ENCODE measurements at places on chromosomes 1 and 21.

GRCh38 chr1:166032572-166033371, 134.0 kb downstream of the FAM78B start:
- no peak for DNase-seq

DNA sequence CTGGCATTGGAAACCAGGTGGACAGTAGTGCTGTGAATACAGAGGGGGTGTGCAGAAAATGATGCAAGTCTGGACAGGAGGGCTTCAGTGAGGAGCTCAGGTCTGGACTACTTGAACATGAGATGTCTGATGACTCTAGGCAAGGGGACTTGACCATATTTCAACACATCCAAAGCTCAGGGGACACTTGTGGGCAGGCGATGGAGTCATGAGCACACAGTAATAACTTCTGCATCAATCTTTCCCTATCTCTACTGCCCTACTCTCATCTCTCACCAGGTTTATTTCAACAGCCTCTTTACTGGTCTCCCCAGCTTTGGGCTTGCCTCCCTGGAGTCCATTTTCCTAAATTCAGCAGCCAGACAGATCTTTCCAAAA, 21.9 kb downstream of the FMO2 start:
- no peak for DNase-seq

GRCh38 chr1:38612951-38613350, 246.6 kb downstream of the RRAGC start:
- DNase-seq: no peak

DNA sequence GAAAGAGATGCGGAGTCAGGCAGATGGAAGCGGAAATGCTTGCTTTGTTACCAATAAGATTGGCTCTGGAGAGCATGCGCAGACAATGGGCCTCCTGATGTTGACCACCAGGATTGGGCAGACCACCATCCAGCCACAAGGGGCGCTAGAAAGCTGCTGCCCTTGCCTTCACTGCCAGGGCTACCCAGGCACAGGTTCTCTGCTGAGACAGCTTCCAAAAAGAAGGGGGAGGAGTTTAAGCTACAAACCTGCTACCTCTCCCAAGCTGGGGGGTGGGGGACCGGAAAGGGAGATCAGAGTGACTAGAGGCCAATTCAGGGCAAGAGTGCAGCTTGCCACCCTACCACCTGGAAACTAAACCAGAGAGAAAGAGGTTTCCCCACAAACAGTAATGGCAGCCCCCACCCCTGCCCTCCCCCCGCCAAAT, 369.7 kb downstream of the RRAGC start:
- DNase-seq: no peak

GRCh38 chr1:79704067-79704466, 697.5 kb upstream of the ADGRL4 start:
- no peak for DNase-seq

GRCh38 chr1:172278478-172278877, 142.0 kb upstream of the C1orf105 start:
- no peak for DNase-seq

All from Caki2 (cell line).